ENCODE measurements at places on chromosomes 5 and 9.

GRCh38 chr9:28967226-28967625 is 1393.9 kb upstream of the C9orf72 start:
- no peak for DNase-seq

GRCh38 chr5:143054480-143054941 is 284.3 kb downstream of the ARHGAP26 start:
- DNase-seq = peak; percentile 31

DNA sequence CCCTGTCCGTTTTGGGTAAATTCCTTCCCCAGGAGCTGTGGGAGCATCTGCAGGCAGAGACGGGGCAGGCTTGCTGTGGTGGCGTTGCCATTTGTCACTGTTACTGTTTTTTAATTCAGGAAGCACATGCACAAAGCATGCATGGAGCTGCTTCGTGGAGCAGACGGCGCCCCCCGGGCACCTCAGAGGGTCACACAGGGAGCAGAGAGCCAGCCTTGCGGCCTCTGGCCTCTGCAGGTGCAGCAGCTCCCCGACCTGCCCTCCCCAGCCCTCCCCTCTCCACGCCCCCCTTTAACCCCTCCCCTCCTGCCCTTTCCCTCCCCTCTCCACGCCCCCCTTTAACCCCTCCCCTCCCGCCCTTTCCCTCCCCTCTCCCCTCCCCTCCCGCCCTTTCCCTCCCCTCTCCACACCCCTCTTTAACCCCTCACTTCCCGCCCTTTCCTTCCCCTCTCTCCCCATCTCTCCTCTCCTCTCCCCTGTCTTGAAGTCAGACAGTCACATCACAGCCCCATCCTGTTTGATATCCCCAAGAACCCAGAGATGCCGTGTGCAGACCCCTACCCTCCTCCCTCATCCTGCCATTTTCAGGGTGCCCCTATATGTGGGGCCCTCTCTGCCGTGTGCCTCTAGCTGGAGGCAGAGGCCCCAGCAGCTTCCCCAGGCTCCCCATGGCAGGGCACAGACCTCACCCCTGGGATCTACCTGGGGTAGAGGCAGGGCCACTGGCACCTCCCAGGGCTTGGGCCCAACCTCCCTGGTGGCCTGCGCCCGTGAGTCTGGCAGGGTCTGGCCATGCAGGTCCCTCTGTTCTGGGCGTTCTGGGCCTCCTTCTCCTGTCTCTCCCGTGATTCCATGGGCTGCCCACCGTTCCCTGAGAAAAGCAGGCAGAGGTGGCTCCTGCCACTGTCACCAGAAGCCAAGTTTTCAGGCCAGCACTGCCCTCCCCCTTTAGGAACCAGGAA is 29.6 kb upstream of the UBAC1 start:
- DNase-seq = peak; percentile 42

GRCh38 chr5:43609752-43610151 is 6.8 kb downstream of the NNT start:
- no peak for DNase-seq

DNA sequence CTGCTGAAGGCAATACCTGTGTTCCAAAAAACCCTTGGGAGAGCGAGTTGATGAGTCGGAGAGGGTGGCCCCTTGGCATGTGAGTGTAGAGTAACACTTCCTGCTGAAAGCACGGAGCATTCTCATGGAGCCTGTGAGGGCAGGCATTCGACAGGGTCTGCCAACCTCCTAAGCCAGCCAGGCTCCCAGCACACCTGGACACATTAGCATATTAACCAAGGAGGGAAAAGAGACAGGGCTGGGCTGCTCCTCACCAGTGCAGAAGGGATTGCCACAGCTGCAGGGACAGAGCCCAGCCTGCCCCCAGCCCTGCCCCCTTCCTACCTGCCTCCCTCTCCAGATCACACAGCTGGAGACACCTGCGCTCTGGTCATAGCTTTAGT is 46.4 kb upstream of the SEMA4D start:
- DNase-seq = no peak

DNA sequence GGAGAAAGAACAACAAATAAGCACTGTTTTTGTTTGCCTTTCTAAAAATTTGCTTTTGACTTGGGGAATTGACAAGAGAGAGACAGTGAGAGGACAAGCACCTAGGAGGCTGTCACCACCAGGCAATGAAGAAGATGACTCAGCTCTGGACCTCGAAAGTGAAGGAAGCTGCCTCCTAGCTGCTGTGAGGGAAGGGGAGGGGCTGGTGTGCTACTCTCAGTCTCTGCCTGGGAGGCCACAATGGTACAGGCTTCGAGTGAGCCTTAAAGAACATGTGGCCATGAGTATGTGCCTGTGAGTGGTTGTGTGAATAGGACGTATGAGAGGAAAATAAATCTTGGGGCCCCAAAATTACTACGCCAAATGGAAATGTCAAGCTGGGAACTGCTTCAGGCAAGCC is 7.1 kb upstream of the PLK2 start:
- DNase-seq = no peak

DNA sequence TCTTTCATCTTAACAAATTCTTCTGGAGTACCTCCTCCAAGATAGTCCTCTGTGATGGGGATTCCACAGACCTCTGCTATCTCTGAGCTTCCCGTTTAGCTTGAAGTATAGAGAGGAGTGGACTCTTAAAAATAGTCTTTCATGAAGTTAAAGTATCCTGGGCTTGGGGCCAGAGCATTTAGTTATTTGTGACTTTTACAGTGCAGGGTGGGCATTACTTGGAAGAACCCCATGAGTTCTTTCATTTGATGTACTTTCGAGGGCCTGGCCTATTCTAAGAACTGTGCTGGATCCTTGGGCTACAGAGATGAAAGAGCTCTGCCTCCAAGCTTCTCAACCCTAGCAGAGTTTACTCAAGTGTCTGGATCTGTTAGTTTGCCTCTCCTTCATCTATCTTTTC is 131.5 kb downstream of the ZSWIM6 start:
- no peak for DNase-seq

DNA sequence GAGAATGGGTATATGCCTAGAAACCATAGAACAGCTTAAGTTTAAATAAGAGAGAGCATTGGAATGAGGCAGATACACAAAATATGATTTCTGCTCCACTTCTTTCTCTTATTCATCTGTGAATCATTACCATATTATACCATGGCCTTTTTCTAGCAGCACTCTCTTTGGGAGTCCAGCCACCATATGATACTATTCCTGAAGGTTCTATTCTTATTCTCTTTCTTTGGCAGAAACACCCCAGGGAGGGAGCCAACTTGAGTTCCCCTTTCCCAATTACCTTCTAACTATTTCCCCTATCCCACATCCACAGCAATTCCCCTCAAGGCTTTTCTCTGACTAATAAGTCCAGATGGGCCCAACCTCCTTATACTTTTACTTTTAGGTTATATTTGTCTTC is 55.9 kb downstream of the NDUFAF2 start:
- no peak for DNase-seq

GRCh38 chr9:96441798-96442445 is 8.0 kb upstream of the HABP4 start:
- no peak for DNase-seq

DNA sequence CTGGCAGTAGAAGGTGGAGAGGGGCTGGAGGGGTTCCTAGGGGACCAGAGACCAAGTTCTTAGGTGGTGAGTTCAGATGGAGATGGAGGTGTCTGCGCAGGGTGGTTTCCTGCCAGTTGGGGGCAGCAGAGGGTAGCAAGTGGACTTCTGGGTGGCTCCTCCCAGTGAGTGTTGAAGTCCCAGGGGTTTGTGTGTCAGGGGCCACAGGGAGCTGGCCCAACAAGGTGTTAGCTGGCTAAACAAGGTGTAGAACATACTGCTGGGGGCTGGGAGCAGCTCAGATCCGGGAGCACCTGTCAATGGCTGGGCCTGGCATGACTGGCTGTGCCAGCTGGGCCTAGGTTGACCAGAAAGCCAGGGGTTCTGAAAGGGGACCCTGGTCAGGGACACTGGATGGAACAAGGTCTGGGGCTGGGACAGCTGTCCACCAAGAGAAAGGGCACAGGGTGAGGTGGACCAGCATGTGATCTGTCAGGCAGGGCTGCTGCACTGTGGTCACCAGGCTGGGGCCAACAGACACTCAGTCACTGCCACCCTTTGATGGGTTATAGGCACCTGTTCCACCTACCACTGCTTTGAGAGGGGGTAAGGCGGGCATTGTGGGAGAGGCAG is 35.6 kb downstream of the DAB2IP start:
- no peak for DNase-seq

GRCh38 chr5:37214550-37214949 is 34.6 kb downstream of the CPLANE1 start:
- no peak for DNase-seq

DNA sequence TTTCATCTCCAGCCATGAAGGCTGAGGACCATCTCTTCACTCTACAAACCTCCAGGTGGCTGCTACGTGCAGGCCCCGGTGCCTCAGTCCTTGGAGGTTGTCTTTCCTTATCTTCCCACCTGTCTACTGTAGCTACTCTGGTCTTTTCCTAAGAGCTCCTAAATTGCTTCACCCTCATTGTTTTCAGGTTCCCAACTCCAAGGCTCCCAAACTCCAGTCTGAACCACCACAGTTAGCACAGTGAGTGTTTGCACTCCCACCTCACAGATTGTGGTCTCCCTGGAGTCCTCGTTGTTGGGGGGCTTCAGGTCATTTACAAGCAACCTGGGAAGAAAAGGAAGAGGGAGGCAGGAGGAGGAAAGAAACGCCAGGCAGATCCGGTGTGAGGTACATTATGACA is 85.3 kb downstream of the NSUN2 start:
- DNase-seq = no peak

DNA sequence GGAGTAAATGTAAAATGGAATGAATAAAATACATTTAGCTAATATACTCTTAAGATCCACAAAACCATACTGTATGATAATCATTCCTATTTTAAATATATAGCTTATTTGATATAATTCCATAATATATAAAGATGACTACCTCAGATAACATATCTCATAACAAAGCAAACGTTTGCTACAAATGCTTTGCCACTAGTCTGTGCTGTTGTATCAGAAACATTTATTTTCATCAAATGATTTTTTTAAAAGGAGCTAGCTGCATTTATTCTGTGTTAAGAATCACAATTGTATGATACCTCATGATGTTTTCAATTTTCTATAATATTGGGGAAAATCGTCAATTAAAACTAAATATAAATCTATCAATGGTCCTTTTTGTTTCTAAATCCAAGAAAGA is 567.2 kb downstream of the PTPRD start:
- no peak for DNase-seq

GRCh38 chr5:95973793-95974325 is 12.2 kb upstream of the ELL2 start:
- no peak for DNase-seq

GRCh38 chr5:56281489-56282165 is 48.5 kb upstream of the ANKRD55 start:
- DNase-seq = no peak

GRCh38 chr5:177455036-177455660 is 8.5 kb downstream of the PRR7 start:
- peak; percentile 88 for DNase-seq

DNA sequence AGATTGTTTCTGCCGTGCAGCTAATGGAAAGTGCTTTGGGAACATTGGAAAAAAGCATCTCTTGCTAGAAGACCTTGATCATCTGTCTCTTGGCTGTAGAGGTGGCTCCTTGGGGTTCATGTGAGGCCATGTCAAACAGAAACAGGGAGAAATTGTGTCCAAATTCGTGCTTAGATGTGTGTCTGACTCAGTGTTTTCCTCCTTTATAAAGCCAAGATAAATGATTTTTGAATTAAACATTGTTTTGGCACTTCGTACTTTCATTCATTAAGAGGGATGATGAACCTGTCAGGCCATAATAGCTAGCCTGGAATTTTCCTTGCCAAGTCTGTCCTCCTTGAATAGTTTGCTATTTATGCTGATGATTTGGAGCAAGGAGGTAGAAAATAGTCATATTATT is 143.8 kb downstream of the FBXL7 start:
- no peak for DNase-seq

- no peak for DNase-seq
Measured at GRCh38 chr9:4301971-4302427, 2.1 kb upstream of the GLIS3 start.

GRCh38 chr5:113634957-113635356 is 121.5 kb downstream of the YTHDC2 start:
- no peak for DNase-seq

DNA sequence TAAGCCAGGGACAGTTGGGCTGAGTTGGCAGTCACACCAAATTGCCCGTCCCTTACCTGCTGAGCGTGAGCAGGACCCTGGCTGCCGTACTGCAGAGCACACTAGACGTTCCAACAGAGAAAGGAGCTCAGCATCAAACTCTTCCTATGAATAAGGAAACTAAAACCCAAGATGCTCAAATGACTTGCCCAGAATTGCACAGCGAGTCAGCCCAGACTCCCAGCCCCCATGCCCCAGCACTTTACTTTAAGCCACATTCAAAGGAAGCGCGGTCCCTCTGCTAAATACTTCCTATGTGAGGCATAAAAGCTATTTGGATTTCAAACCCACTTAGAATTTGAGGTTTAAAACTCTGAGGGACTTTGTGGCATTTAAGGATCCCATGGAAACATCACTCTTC is 23.9 kb downstream of the PAX5 start:
- DNase-seq = no peak

GRCh38 chr9:97438666-97439065 is 26.8 kb downstream of the TDRD7 start:
- DNase-seq = no peak

- no peak for DNase-seq
Measured at GRCh38 chr5:31972558-31972957, 201.6 kb downstream of the GOLPH3 start.

DNA sequence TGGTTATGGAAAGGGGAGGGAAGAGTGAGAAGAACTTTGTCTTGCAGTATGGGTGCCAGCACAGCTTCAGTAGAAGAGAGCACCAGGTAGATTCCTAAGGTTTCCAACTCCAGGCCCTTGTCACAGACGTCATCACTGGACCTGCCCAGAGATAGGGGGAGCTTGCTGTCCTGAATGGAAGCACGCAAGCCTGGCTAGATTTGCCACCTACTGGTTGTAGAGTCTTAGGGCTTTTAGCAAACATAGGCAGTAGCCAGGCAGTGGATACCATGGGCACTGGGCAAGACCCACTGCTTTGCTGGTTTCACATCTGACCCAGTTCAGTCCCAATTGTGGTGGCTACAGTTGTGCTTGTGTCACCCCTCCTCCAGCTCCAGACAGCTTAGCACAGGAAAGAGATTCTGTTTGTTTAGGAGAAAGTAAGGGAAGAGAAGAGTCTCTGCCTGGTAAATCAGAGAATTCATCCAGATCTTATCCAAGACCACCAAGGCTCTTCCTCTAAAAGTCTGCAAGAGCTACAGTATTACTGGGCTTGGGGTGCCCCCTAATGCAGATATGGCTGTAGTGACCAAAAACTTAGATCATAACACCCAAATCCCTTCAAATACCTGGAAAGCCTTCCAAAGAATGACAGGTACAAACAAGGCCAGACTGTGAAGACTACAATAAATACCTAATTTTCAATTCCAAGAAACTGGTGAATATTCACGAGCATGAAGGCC is 158.9 kb downstream of the HINT1 start:
- no peak for DNase-seq

- DNase-seq = no peak
Measured at GRCh38 chr9:84331119-84331809, 9.3 kb downstream of the SLC28A3 start.

GRCh38 chr5:170020423-170020822 is 40.1 kb upstream of the INSYN2B start:
- DNase-seq = no peak
